ENCODE measurements at places on chromosomes 7 and 10.

- no peak for DNase-seq
These were observed 100.3 kb upstream of the SVIL start for GRCh38 chr10:29734962-29735627.

GRCh38 chr10:77944519-77944918, 18.0 kb upstream of the DLG5 start:
- DNase-seq = no peak

DNA sequence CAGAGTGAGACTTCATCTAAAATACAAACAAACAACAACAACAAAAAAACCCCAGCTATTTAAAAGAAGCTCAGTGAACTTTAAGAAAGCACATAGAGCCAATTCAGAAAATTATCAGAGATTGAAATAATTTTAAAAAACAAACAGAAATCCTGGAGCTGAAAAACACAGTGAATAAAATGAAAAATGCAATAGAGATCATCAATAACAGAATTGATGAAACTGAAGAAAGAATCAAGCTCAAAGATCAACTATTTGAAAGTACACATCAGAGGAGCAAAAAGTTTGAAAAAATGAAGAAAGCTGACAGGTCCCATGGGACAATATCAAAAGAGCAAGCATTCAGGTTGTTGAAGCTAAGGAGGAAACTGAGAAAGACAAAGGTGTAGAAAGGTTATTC, 12.2 kb upstream of the ZNF746 start:
- no peak for DNase-seq

- no peak for DNase-seq
These were observed 692.1 kb downstream of the DNAJB9 start for GRCh38 chr7:109261781-109262180.

GRCh38 chr10:131076356-131076755, 235.2 kb downstream of the TCERG1L start:
- DNase-seq = no peak

DNA sequence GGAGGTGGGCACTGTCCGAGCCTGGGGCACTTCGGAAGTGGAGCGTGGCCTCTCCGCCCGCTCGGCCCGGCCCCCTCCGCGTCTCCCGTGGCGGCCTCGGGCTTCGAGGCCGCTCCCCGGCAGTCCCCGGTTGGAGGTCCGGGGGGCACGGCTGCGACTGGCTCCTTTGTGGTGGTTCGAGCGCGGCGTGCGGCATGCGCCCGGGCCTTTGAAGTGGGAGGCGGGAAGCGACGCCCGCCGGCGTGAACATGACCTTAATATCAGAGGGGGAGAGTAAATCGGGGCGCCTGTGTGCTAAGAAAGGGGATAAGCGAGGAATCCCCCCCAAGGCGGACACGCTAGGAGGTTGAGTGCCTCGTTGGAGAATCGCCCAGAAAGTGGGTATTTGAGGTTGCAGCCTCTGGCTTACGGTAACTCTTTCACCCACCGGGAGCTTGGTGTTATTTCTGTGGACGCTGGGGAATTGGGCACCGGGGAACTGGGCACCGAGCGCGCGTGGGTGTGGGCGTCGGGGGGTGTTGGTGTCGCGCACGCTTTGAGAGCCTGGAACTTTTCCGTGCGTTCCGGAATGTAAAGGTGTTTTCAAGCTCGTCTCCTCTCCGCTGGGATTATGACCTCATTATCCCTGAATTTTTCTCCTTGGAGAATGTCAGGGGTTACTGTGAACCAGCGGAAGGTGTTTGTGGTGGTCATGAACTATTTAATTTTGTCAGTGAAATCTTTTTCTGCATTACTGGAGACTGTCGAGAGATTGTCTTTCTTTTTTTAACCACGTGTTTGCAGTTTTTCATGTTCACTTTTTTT, 660 bp downstream of the SUV39H2 start:
- peak; percentile 27 for DNase-seq

GRCh38 chr10:102702742-102703141, 11.5 kb downstream of the ARL3 start:
- no peak for DNase-seq

DNA sequence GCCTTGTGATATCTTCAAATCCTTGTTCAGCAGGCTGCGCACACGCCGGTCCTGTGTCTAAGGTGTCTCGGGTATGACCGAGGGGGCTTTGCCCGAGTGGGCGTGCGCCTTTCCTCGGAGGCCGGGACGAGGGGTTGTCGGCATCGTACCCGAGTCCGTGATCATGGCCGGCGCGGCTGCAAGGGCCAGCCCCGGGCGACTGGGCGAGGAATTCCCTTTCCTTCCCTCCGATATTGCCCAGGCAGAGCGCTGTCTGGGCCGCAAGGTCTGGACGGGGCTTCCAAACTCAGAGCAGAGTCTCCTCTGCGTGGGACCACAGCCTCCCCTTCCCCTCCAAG, 59.7 kb downstream of the ZNF467 start:
- DNase-seq = no peak

GRCh38 chr10:89692416-89692815, 9.0 kb upstream of the KIF20B start:
- no peak for DNase-seq

GRCh38 chr10:55212051-55212450, 411.0 kb upstream of the PCDH15 start:
- no peak for DNase-seq

- DNase-seq = no peak
These were observed 45.7 kb downstream of the DAGLB start for GRCh38 chr7:6402041-6402440.

DNA sequence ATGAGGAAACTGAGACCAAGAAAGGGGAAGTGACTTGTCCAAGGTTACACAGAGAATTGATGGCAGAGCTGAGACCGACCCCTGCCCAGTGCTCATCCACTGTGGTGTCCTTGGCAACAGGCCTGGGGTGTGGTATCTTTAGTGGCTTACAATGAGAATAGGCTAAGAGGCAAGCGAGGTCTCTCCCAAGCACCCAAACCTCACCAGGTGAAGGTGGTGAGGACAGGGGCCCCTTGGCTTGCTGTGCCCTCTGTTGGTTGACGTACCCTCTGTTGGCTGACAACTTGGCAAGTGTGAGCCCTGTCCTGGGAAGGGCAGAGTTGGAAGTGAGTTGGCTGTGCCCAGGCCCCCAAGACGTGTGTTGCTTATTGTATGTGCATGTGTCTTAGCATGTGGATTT, 166.9 kb downstream of the GRK5 start:
- no peak for DNase-seq

Data from head of caudate nucleus (tissue), 42 donors.